CD4-positive, alpha-beta T cell treated with Interleukin-6 at 100 ng/mL for 8 hours (primary cell): ENCODE measurements at places on chromosomes 3 and 15.
A peak's percentile ranks its signal among the peaks of the same experiment; 100 is the strongest.

DNA sequence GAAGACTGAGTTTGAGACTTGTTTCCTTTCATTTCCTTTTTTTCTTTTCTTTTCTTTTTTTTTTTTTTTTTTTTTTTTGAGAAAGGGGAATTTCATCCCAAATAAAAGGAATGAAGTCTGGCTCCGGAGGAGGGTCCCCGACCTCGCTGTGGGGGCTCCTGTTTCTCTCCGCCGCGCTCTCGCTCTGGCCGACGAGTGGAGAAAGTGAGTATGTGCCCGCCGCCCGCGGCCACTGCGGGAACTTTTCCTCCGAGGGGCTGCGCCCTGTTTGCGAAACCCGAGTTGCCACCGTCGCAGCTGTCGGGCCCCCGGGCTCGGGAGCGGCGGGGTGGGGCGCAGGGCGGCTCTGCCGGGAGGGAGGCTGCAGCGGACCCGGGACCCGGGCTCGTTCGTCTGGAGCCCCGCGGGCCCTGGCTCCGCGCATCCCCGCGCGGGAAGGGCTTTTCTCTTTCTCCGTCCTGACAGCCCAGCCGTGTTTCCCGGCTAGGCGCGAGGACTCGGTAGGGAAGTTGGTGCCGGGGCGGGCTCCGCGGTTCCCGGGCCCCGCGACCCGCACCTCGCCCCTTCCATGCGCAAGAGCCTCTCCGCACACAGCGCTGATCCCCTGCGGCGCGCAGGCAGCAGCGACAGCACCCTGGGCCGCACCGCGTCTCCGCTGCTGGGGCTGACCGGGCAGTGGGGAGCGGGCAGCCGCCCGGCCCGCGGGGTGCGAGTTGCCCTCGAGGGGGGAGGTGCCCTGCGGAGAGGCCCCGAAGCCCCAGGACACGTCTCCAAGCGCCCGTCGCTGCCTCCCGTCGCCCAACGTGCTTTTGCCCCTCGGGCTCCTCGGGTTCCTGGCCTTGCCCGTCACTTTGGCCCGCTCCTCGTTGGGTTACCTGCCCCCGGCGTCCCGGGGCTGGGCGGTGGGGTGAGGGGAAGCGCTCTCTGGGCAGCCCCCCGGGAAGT lies 1.4 kb downstream of the IGF1R start:
- peak; percentile 14 for DNase-seq

- DNase-seq, result peak; percentile 22
Measured at GRCh38 chr3:196609805-196610515, 29.5 kb upstream of the NRROS start.

GRCh38 chr3:33658991-33659848 lies 58.8 kb downstream of the CLASP2 start:
- DNase-seq, result peak; percentile 3

- no peak for DNase-seq
Measured at GRCh38 chr3:49658711-49659110, 15.4 kb upstream of the APEH start.

DNA sequence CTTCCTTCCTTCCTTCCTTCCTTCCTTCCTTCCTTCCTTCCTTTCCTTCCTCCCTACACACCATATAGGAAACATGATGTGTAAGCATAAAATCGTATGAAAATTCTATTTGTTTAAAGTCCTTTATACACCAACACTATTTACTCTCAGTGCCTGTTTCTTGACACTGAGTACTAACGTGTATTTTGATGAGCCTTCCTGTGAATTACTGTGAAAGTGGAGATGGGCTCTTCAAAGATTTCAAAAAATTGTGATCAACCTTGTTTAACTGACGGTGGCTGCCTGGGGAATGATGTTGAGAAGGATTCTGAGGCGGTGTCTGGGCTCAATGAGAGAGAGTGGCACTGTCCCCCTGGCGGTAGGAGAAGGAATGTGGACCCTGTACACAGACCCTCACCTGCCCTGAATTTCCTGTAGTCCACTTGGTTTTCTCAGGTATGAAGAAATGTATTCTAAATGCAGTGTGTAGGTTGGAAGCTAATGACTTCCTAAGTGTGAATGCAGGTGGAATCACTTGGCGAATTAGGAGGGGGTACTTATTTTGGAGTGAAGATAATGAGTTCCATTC lies 237.9 kb downstream of the GAP43 start:
- no peak for DNase-seq

- DNase-seq, result no peak
Measured at GRCh38 chr3:46849045-46849631, 14.1 kb downstream of the MYL3 start.

DNA sequence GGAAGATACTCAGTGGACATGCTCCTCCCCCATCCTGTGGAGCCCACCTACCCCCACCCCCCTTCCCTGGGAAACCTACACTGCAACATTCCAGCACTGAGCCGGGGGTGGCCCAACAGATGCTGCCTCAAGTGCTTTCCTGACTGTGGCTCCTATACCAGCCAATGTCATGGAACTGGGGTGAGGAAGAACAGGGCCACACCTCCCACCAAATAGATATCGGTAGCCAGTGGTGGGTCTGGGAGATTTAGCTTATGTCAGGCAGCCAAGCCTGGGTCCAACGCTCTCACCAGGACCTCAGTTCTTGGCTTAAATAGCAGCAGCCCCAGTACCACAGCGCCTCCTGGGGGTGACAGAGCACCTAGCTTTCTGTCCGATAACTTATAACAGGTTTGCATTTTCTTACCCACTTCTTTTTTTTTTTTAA lies 30.3 kb downstream of the CDC25A start:
- DNase-seq, result peak; percentile 7

DNA sequence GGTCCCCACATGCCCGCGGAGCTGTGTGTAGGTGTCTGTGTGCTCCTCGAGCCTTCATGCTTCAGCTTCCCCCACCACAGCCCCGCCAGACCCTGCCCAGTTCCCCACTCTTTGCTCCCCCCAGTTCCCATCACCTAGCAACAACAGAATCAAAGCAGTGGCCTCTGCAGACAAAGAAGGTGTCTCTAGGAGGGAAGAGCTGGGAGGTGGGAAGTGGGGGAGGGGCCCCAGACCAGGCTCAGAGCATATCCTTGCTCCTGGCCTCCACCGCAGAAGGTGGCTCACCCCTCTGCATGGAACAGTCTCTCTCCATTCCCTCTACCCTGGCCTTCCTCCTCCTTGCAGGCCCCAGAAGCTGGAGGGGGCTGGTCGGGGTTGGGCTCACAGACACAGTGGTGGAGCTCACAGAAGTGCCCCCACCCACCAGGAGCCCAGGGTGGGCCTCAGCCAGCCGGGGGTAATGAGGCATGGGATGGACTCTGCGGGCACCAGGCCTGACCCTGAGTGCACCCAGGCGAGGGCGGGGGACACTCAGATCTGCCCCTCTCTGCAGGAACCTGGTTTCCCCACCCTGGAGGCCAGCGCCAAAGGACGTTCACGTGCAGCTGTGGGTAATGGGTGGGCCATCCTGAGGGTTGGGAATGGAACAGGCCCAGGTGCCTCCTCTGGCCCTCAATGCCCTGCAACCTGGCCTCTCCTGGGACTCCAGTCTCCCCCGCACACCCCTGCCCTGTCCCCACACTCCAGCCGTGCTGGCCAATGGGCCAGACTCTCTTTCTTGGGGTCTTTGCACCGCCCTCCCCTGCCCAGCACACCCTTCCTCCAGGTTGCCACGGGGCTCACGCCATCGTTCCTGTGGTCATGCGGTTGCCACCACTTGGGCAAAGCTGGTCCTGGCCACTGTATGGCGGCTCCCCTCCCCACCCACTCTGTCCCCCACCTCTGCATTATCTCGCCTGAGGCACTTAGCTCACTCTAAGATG lies 53.4 kb downstream of the TPRA1 start:
- DNase-seq, result no peak

GRCh38 chr3:47536221-47536891 lies 22.8 kb upstream of the ELP6 start:
- no peak for DNase-seq

DNA sequence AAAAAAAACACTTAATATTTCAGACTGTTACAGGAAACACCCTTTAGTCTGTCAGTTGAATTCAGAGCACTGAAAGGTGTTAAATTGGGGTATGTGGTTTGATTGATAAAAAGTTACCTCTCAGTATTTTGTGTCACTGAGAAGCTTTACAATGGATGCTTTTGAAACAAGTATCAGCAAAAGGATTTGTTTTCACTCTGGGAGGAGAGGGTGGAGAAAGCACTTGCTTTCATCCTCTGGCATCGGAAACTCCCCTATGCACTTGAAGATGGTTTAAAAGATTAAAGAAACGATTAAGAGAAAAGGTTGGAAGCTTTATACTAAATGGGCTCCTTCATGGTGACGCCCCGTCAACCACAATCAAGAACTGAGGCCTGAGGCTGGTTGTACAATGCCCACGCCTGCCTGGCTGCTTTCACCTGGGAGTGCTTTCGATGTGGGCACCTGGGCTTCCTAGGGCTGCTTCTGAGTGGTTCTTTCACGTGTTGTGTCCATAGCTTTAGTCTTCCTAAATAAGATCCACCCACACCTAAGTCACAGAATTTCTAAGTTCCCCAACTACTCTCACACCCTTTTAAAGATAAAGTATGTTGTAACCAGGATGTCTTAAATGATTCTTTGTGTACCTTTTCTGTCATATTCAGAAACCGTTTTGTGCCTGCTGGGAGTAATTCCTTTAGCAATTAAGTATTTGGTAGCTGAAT lies 17.9 kb downstream of the TMEM43 start:
- DNase-seq, result peak; percentile 60

DNA sequence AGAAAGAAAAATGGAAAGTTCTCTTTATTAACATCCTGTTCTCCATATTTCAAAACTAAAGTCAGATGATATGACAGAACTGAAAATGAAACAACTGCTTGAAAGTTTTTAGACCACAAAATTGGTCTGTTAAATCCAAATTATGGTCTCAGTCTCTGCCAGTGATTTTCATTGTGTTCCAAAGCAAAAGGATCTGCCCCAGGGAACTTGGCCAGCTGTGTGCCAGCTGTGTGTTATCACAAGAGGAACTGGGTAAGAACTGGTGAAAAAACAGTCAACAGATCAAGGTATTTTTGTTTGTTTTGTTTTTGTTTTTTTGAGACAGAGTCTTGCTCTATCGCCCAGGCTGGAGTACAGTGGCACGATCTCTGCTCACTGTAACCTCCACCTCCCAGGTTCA lies 323.3 kb downstream of the CTNNB1 start:
- DNase-seq, result no peak

GRCh38 chr3:49806850-49807249 lies 3.8 kb downstream of the INKA1 start:
- DNase-seq, result no peak

DNA sequence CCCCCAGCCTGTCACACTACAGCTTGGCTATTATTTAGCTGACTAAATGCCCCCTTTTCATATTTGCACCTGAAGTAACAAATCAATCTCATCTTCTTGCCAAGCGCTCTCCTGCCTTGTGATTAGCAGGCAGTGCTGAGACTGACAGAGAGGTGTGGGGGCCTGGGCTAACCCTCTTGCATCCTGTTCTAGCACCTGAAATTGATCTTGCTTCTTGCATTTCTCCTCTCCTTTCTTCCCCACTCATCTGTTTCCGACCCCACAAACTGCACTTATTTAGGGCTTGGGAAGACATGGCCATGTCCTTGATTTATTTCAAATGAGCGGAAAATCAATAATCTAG lies 309.0 kb upstream of the PROK2 start:
- DNase-seq, result no peak

GRCh38 chr15:101100593-101101442 lies 151.0 kb downstream of the CHSY1 start:
- DNase-seq, result no peak

GRCh38 chr3:183619624-183620251 lies 15.7 kb upstream of the KLHL24 start:
- no peak for DNase-seq

DNA sequence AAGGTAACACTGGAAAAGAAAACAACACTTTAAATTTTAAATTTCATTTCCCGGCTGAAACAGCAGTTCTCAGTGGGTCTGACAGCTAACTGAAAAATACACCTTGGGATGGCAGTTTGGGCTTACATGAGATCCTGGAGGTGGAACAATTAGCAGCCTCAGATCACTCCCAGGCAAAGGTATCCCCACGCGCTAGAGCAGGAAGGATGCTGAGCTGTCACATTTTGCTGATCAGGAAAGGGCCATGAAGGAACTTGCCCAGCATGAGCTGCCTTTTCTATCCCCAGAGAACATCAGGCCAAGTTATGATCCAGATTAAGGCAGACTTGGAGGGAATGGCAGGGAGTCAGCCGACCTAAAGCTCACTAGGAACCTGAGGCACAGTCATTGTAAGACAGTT lies 204.8 kb upstream of the SLC2A2 start:
- no peak for DNase-seq

GRCh38 chr15:89360294-89360971 lies 25.8 kb upstream of the POLG start:
- DNase-seq, result no peak

DNA sequence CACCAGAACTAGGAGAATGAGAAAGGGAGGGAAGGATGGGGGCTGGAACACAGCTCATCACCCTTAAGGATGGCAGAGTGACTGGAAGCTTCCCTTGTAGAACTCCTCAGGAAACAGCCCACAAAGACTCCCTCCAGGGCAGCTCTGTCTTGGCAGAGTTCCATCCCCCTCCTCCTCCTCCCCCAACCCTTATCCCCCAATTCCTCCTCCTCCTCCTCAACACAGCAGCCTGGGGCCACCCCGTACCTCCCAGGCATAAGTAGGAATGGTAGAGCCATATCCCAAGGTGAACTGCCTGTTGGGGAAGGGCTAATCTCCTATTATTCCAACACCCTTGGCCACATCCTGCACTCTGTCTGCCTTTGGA lies 38.8 kb downstream of the ADCY5 start:
- no peak for DNase-seq

DNA sequence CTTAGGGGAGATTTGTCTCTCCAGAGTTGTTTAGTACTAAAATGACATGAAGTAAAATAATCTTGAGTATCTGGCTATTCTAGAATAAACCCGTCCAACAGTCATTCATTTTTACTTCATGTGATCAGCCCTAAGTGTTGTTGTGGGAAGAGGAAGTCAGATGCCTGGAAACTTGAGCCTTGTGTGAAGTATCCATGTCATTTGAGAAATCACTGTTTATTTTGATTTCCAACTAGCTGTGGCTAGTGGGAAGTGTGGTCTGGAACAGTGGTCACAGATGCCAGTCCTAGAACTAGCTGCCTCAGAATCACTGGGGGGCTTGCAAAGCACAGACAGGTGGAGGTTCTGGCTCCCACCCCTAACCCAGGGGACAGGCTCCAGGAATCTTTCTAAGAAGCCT lies 77.7 kb upstream of the LIMD1 start:
- DNase-seq, result no peak

DNA sequence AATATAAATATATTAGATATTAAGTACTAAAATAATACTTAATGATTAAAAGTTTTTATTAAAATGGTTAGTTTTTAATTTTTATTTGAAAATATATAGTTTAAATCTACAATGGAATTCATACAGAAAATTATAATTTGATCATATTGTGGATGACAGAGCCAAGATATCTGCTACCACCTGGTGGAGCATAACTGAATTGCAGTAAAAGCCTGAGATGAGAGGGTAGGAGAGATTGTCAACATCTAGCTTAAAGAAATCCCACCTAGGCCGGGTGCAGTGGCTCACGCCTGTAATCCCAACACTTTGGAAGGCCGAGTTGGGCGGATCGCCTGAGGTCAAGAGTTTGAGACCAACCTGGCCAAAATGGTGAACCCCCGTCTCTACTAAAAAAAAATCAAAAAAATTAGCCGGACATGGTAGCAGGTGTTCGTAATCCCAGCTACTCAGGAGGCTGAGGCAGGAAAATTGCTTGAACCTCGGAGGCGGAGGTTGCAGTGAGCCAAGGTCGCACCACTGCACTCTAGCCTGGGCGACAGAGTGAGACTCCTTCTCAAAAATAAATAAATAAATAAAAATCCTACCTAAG lies 25.1 kb upstream of the CSTA start:
- DNase-seq, result peak; percentile 41
